ENCODE measurements at places on chromosomes 12 and 14. TPM values are rescaled to one million over a fixed set of nuclear protein-coding genes. Genes with fewer than 3 reads are reported as not detected.

DNA sequence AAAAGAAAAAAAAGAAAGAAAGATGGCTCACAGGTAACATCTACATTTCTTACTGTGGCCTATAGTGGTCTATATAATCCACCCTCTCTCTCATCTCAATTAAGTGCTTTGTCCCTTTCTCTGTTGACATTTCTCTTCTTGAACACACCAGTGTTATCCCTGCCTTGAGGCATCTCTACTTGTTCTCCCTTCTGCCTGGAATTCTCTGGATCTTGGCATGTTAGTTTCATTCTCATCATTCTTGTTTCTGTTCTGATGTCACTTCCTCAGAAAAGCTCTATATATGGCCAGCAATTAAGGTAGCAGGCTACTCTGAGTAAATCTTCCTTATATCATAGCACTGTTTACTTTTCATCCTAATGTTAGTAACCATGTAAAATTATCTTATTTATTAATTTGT, 155.7 kb upstream of the PDZRN4 start:
- no peak for DNase-seq

GRCh38 chr14:102341566-102341965, 21.1 kb downstream of the CINP start:
- no peak for DNase-seq

- peak; percentile 84 for DNase-seq
Measured at GRCh38 chr12:55736780-55737580, 5.9 kb upstream of the GDF11 start.

DNA sequence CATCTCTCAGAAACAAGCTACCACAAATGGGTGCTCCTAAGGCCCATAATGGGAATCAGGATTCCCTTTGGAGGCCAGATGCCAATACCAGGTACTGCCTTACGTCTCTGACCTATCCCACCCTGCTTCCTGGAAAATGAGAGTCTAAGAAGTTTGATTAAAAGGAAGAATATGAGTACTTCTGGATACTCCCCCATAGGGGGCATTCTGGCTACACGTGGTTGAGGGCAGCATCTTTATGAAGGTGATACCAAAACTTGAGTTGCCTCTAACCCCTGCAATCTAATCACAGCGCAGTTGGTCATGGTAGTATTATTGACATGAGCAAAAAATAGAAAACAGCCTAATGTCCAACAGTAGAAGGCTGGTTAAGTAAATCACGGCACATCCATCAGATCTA, 184.2 kb upstream of the LHX5 start:
- no peak for DNase-seq

The GLIPR1L1 gene
- not detected for total RNA-seq

GRCh38 chr12:13350946-13351345, 154.4 kb downstream of the EMP1 start:
- DNase-seq, result no peak
